Fibroblast of gingiva (primary cell): ENCODE measurements at places on chromosomes 7 and 10.
A peak's percentile ranks its signal among the peaks of the same experiment; 100 is the strongest.

GRCh38 chr7:1679966-1680730 is 10.1 kb downstream of the ELFN1 start:
- DNase-seq: no peak

DNA sequence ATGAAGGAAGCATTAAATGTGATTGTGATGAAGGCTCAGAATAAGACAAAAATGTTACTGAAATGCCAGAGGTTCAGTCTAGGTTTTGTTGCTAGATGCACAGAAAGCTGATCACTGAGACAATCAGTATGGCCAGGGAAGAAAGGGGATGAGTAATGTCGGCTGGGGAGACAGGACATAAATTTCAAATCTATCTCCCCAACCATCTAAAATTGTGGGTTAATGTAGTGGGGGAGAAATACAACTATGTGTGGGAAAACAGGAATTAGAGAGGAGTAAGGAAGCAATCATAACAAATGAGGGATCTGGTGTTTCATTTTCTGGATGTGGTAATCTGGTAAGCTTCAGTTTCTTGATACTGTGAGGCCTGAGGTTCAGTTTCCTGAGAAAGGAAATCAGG is 1111.0 kb downstream of the XPNPEP1 start:
- DNase-seq: no peak

- DNase-seq: no peak
These were observed 80.5 kb downstream of the FAM13C start for GRCh38 chr10:59281861-59282260.

DNA sequence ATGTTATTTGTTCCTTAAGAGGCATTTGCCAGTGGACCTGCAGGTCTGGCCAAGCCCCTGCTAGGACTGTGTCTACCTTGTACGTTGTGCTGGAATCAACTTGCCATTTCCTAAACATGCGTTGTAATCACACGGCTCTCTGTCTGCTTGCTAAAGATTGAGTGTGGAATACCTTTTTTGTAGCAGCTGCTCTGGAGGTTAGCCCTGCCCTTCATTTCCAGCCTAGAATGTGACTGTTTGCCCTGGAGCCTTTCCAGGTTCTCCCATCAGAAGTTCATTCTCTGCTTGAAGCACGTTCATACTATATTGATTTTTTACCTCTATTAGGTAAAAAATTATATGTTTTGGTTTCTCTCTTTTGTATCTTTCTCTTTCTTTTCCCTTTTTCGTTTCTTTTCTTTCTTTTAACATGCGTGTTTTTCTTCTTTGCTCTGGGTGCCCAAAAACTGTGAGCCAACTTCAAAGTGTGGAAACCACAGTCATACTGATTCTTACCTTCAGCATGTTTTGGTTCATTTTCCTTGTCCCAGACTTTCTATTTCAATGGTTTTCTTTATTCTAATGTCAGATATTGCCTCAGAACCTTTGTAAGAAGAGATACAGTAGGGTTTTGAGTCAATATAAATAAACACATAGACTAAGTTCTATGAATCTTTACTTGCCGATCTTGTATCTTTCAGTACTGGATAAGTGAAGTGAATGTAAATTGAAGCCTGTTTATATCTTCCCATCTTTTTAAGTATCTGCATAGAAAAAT is 111.9 kb upstream of the RPA3 start:
- DNase-seq: no peak

GRCh38 chr10:129796710-129797420 is 167.2 kb downstream of the EBF3 start:
- no peak for DNase-seq

- DNase-seq: peak; percentile 68
These were observed 442.6 kb upstream of the TEX47 start for GRCh38 chr7:89238156-89238555.

DNA sequence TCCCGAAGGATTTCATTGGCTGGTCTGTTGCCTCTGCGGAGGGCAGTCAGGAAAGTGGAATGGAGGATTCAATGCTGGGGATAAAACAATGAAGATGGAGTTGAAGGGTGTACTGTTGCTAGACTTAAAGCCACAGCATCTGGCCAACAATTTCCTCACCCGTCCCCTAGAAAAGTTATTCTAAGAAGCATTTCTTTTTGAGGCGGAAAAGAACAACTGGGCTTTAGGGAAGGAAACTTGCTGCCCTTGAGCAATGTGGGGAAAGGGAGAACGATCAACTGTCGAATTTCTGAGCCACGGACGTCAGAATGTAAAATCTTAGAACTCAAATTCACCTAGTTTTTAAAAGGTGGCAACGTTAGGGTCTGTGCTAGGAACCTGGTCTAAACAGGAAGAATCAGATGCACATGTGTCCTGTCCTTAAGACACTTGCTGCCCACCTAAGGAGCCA is 664 bp downstream of the FMC1 start:
- no peak for DNase-seq

GRCh38 chr10:19385846-19386450 is 337.3 kb downstream of the MALRD1 start:
- DNase-seq: no peak

DNA sequence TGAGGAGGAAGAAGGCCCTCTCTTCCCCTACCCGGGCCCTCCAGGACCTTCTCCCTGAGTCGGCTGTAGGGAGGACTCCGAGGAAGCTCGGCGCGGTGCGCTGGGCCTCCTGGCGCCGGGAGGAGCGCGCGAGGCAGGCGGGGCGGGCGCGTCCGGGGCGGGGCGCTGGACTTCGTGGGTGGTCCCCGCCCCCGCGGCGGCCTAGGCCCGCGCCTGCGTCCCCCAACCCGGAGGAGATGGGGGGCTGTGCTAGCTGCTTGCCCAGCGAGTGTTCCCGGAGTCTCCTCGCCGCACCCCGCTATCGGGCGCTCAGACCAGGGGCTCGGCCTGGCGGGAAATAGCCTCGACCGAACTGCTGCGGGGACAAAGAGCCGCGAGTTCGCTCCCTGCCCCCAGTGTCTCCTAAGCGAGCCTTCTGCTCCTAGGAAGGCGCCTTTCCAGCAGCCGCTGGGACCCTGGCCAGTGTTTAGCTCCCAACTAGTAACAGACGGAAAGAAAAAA is 19.2 kb upstream of the SMO start:
- no peak for DNase-seq

- DNase-seq: no peak
These were observed 40.8 kb upstream of the KMT2E start for GRCh38 chr7:104973227-104973626.

DNA sequence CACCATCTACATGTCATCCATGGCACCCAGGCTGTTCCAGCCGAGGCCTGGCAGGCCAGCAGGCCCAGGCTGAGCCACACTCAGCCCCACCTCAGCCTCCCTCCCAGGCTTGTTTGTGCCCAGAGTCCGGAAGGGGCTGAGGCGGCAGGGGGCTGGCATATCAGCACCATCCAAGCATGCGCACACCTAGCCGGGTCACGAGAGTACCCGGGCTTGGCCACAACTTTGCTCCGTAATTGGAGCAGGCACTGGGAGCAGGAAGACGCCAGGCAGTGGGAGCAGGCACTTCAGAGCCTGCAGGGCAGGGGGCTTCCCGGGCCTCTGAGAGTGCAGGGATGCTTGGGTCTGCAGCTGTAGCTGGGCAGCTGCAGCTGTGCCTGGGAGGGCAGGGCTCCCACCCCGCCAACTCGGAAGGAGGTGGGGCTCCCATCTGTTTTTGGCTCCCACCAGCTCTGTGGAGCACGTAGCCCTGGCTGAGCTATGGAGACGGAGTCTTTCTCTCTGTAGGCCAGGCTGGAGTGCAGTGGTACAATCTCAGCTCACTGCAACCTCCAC is 15.2 kb upstream of the TSPAN15 start:
- no peak for DNase-seq

- no peak for DNase-seq
These were observed 8.2 kb upstream of the ACTA2 start for GRCh38 chr10:88960802-88961201.

- no peak for DNase-seq
These were observed 1121.4 kb downstream of the XPNPEP1 start for GRCh38 chr10:108801775-108802517.

DNA sequence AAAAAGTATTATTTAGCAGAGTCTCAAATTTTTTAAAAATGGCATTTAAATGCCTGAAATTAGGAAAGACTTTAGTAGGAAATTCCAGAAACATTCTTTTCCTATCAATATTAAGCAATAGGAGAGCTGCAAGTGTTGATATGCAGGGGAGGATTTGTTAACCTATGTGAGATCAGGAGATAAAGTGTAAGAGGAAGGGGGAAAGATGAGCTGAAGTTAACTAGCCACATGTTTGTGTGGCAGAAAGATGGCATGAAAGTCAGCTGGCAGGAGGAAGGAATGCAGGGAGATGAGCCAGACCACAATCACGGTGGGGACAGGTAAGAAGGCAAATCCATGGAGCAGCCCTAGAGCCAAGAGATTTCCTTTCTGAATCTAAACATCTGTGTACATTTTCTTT is 303.6 kb downstream of the MAGI2 start:
- no peak for DNase-seq

DNA sequence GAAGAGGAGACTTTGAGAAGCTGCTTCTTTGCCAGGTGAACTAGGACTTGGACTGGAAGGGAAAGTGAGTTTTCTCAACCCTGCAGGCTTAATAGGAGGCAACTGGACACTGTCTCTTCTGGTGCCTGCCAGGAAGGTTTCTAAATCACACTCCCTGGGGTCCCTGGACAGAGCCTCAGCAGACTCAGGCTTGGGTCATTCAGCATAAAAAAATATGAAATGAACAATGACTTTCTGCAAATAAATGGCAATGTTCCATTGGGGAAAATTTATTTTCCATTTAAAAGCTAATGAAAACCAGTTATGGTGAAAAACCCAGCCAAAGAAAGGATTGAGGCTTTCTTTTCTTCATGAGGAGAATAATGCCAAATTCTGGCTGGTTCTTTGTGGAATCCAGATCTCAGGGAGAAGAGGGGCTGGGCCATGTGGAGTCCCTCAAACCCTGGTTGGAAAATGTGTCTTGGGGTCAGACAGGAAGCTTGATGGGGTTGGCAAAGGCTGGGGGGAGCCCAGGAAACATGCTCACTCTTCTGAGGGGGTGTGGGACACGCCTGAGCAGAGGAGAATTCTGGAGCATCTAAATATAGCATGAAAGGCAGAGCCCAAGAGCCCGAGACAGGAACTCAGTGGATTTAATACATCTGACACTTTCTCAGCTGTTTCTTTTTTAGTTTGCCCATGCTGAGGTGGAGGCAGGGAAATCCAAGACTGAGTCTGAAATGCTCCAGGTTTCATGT is 65.2 kb upstream of the EMX2 start:
- no peak for DNase-seq
